Tongue (tissue), 3 donors: ENCODE measurements at places on chromosomes 12 and 14. TPM values are rescaled to one million over a fixed set of nuclear protein-coding genes. Genes with fewer than 3 reads are reported as not detected.

DNA sequence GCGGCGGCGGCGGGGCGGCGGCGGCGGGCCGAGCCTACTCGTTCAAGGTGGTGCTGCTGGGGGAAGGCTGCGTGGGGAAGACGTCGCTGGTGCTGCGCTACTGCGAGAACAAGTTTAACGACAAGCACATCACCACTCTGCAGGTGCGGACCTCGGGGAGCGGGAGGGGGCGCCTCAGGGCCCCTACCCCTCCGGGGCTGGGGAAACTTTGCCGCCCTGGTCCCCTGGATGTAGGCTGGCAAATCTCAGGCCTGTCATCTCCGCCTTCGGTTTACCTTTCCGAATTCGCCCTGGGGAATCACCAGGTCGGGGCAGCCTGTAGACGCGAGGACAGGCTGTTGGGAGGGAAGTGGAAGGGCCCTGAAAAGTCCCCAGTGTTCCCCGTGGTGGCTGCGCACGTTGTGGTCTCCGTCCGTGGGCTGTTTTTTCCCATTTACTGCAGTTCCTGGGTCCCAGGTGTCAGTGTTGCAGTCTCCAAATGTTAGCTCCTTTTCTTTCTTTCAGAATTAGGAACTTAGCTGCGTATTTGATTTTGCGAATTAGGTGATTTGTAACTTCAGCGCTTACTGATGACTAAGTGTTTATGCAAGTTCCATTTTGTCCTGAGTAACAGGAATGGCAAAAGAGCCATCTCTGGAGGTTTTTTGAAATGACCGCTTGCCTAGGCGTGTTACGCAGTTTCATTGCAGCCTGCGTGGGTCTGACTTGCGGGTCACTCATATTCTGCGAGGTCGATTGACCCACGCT, 656 bp downstream of the RAB21 start:
- DNase-seq = peak; percentile 63

GRCh38 chr14:24630872-24631477, 3.0 kb downstream of the GZMB start:
- peak; percentile 84 for DNase-seq

DNA sequence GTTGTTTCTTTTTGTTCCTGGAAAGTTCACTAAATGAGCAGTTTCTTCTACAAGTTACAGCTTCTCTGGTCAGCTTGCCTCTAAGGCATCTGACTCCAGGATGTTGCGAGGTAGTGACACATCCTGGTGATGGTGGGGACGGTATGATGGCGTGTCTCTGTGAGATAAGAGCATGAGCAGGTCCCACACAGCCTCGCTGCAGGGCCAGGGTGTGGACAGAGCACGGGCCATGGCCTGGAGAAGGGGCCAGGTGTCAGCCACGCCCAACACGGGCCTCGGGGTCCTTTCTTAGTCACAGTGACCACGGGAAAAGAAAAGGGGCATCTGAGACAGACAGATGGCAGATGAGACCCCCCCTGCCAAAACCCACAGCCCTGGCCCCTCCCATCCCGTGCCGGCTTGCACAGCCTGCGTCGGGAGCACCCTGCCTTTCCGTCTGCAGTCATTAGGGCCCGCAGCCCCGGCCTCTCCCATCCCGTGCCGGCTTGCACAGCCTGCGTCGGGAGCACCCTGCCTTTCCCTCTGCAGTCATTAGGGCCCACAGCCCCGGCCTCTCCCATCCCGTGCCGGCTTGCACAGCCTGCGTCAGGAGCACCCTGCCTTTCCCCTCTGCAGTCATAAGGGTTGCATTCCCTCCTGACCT, 79.3 kb upstream of the DYNC1H1 start:
- DNase-seq = no peak

GRCh38 chr12:14365294-14366208, at the start of gene ATF7IP:
Gene ATF7IP (plus strand): TSS chr12:14365682. CDS start chr12:14423916, 58,234 bp downstream.
- DNase-seq = peak; percentile 98

- no peak for DNase-seq
Measured at GRCh38 chr12:26786491-26786864, 46.5 kb downstream of the ITPR2 start.

GRCh38 chr14:61438036-61438435, 116.7 kb downstream of the PRKCH start:
- no peak for DNase-seq

GRCh38 chr12:120936197-120936596, 32.0 kb upstream of the SPPL3 start:
- no peak for DNase-seq

- no peak for DNase-seq
Measured at GRCh38 chr14:31677630-31678029, 116.4 kb downstream of the NUBPL start.

DNA sequence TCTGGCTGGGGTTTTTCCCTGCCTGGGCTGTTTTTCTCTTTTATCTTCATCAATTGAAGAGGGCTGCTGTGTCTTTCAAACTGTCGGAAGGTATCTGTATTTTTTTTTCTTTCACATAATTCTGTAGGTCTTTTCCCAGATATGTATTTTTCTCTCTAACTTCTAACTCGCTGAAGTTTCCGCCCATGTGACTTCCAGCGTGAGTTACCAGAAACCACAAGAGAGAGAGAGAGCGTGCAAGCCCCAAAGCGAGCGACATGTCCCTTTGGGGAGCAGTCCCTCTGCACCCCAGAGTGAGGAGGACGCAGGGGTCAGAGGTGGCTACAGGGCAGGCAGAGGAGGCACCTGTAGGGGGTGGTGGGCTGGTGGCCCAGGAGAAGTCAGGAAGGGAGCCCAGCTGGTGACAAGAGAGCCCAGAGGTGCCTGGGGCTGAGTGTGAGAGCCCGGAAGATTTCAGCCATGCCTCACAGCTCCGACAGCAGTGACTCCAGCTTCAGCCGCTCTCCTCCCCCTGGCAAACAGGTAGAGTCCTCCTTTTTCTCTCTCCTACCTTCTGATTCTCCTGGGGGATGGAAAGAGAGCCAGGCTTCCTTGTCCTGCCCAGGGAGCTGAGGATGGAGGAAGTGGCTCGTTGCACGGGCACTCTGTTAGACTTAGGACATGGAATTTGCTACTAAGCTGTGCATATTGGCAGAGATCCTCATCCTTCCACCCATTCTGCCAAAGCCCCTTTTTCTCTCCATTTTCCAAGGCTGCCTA, at the start of gene BATF:
TSS of gene BATF (plus strand) at position 246 of the 759 bp plus-strand sequence. CDS start at position 460, 214 bp downstream.
- no peak for DNase-seq

DNA sequence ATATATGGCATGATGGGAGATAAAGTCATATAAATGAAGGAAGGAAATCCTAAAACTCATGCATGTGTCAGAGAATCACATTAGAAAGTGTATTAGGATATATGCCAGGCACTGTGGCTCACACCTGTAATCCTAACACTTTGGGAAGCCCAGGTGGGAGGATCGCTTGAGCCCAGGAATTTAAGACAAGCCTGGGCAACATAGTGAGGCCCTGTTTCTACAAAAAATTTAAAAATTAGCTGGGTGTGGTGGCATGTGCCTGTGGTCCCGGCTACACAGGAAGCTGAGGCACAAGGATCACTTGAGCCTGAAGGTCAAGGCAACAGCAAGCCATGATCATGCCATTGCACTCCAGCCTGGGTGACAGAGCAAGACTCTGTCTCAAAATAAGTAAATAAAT, 130.3 kb upstream of the ARID2 start:
- no peak for DNase-seq

The ACSS3 gene
- 11.1 TPM for total RNA-seq

The SENP1 gene
- 22.1 TPM for total RNA-seq

The KRT77 gene
- 0.10 TPM for total RNA-seq
